ENCODE measurements at places on chromosomes 7 and 10.

- no peak for DNase-seq
Measured at GRCh38 chr10:1624240-1624639, 113.1 kb downstream of the ADARB2 start.

DNA sequence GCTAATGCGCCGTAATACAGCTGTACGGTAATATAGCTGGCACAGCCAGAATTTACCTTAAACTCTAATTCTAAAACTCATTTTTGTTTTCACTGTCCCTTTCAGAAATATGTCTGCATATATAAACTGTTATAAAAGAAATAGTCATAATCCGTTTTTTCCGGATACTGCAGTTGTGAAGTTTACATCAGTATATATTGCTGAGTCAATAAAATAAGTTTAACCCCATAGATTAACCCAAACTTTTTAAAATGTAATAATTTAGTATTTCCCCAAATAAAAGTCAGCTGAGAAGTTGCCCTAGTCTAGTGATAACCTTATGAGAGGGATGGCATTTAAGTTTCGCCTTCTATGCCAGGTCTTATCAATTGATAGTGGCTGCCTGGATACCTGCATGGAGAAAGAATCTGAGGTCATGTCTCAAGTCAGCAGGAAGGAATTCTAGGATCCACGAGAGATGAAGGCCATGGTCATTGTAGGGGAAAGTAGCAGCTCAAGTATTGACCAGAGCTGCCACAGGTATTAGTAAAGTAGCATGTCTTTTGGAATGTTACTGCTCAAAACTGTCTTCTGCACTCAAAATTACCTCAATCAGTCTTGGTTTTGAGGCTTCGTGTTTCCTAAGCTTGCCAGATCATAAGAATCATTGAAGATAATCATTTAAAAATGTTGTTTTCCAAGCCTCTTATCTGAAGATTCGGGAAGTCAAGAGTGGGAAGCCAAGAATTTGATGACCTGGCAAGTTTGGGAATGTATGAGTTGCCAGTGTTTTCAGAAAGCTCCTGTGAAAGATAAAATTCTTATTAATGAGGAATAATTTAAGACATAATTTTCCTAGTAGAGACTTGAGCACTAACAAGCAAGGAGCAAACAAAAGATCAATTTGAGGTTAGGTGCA, 10.8 kb downstream of the PRPS1L1 start:
- DNase-seq = no peak

GRCh38 chr7:42677751-42678699, 233.8 kb downstream of the C7orf25 start:
- DNase-seq = no peak

GRCh38 chr7:135920478-135920877, 56.7 kb downstream of the MTPN start:
- no peak for DNase-seq

DNA sequence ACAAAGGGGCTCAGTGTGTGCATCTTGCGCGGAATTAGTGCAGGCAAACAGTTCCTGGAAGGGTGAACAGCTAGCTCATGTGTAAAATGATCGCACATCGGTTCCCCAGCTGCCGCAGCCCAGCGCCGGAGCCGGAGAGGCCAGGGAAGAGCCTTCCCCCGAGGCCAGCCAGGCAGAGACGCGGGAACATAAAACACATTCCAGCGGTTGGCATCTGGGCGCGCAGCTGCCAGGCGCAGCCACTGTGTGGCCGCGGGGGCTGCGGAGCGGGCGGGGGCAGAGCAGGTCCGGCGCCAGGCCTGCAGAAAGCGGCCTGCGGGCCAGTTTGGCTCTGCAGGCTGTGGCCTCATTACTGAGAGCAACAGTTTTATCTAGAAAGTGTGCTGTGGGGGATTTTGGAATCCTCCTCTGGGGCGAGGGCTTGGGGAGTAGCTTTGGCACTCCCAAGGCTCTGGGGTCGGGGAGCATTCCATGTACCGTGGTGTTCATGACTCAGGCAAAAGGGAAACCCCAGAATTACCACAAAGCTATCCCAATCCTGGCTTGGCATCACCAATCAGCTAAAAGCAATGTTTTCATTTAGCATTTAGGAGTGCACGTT, 74.3 kb downstream of the SAMD9 start:
- DNase-seq = no peak

DNA sequence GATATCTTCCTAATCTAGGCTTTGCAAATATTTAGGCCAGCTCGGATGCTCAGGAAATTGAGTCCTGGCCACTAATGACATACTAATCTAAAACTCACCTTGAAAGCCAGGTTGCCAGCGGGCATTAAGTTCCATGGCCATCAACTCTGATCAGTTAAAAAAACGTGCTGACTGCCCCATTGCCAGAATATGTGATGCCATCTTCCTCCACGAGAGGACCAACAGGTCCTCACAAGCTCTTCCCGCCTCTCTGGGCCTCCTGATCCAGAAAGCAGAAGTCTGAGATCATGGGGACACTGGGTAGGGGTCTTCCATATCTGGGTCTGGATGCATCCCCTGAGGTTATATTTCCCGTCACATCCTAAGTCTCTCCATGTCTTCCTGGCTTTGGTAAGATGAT, 311.3 kb downstream of the TCERG1L start:
- no peak for DNase-seq

- DNase-seq = no peak
Measured at GRCh38 chr7:134726581-134726980, 52.9 kb upstream of the CALD1 start.

- no peak for DNase-seq
Measured at GRCh38 chr10:81348003-81348402, 527.0 kb upstream of the NRG3 start.

Data from activated CD8-positive, alpha-beta memory T cell treated with anti-CD3 and anti-CD28 coated beads for 4 hours (primary cell).